Glutamatergic neuron (in vitro differentiated cells): ENCODE measurements at places on chromosomes 12 and 14.
A peak's percentile ranks its signal among the peaks of the same experiment; 100 is the strongest.

GRCh38 chr12:107955966-107956643 lies 173.0 kb upstream of the WSCD2 start:
- no peak for DNase-seq

GRCh38 chr14:78638926-78639325 lies 468.8 kb downstream of the NRXN3 start:
- no peak for DNase-seq

DNA sequence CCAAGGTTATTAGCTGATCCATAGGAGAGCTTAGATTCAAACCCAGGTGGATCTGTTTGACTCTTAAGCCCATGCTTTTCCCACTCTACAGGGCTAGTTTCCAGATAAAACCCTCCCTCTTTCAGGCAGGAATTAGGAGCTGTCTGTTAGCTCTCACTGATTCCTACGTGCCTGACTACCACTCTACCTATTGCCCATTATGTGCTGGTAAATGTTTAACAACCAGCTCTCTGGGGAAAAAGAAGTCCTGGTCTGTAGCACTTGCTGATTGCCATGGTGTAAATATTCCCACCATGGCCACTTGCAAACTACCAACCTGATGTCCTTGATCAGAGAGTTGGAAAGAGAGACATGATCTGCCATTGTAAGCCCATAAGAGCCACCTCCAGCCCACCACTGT lies 65.5 kb upstream of the BDKRB2 start:
- DNase-seq: no peak

DNA sequence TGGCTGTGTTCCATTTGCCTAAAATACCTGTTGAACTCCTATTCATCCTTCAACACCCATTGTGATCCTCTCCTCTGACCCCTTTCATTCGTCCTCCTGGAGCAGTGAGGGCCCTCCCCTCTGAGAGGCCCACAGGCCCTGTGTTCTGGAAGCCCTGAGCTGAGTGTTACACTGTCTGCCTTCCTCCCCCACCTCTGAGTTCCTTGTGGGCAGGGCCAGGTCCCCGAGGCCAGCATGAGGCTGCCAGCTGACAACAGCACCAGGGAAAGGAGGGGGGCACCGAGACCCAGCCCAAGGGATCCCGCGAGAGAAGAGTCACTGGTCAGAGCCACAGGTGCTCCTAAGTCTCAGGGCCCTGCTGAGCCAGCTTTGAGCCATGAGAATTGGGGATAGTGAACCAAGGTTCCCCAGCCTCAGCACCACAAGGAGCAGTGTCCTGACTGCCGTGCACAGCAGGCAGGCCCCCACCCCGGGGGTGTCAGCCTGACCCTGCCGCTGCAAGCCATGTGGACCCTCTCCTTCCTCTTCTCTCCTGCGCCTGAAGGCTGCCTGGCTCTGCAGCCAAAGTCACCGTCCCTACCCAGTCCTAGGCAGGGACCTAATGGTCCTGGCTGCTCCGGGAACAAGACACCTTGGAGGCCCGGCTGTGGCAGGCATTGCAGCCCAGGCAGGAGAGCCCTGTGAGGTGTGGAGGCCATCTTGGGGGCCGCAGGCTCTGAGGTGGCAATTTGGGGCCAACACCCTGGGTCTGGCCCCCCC lies 52.5 kb downstream of the BEGAIN start:
- DNase-seq: peak; percentile 13

- no peak for DNase-seq
Measured at GRCh38 chr14:21385188-21385904, 1.5 kb upstream of the SUPT16H start.

GRCh38 chr14:101113835-101114725 lies 210.6 kb upstream of the RTL1 start:
- no peak for DNase-seq

GRCh38 chr14:105292826-105293711 lies 7.7 kb downstream of the BRF1 start:
- DNase-seq: no peak

- DNase-seq: no peak
Measured at GRCh38 chr12:2578211-2578610, 216.6 kb upstream of the FKBP4 start.

GRCh38 chr12:39237004-39237403 lies 205.9 kb downstream of the KIF21A start:
- no peak for DNase-seq

GRCh38 chr12:28645436-28645835 lies 455.2 kb downstream of the CCDC91 start:
- no peak for DNase-seq

GRCh38 chr12:234891-235415 lies 21.0 kb upstream of the SLC6A12 start:
- no peak for DNase-seq

- DNase-seq: no peak
Measured at GRCh38 chr12:96136161-96136560, 58.0 kb upstream of the ELK3 start.

- DNase-seq: no peak
Measured at GRCh38 chr14:92253381-92253894, 69.5 kb upstream of the SLC24A4 start.

DNA sequence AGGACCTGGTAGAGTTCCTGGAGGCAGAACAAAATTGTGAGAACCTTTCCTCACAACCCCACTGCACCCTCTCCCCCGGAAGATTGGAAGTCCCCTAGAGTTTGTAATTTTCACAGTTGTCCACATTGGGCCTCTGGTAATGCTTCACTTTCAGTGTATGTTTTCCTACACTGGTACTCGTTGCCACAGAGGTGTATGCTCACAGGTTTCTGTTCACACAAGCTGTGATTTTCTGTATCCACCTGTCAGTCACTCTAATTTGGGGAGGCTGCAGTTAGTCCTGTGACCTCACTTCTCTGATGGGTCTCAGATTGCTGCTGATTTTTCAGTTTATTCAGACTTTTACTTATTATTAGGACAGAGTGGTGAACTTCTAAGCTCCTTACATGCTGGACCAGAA lies 66.4 kb upstream of the BMP4 start:
- no peak for DNase-seq

DNA sequence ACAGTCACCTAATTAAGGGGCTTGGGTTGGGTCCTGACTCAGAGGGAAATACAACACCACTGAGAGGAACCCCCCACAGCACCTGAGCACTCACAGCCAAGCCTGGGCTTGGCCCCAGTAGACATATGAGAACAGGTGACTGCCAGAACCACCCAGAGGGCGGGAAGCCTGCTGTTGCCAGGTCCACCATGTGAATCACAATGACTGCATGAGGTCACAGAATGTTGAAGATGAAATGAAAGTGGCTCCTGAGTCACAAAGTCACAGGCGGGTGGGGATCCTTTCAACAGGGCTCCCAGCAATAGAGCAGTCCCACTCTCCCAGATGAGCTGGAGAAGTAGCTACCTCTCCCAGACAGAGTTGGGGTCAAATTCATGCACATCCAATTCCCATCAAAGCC lies at the start of gene LRRC74A:
Gene LRRC74A (plus strand): TSS at position 287 of the 400 bp plus-strand sequence. CDS start 290 bp downstream, outside the sequence.
- DNase-seq: no peak

DNA sequence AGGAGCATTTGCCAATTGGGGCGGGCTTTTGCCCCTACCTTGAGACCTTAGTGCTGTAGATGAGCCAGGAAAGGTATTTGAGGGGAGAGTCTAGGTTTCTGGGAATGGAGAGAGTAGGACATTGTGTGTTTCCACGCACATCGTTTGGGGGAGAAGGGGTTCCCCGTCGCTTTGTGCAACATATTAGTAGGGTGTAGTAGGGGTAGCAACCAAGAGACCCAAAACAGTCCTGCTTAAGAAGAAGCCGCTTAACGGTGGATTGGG lies 694 bp upstream of the PTGES3 start:
- no peak for DNase-seq

- DNase-seq: no peak
Measured at GRCh38 chr14:76109087-76109880, 42.4 kb upstream of the GPATCH2L start.

DNA sequence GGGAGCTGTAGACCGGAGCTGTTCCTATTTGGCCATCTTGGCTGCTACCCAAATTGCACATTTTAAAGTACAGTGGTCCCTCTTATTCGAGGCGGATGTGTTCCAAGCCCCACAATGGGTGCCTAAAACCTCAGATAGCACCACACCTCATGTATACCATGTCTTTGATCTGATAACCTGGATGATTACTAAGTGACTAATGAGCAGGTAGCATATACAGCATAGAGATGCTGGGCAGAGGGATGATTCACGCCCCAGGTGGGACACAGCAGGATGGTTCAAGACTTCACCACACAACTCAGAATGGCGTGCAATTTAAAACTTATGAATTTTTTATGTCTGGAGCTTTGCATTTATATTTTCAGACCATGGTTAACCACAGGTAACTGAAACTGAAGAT lies 255.0 kb downstream of the AKAP6 start:
- DNase-seq: no peak
